Activated T-cell treated with anti-CD3 and anti-CD28 coated beads, Interleukin-2, amount 50 U/mL, for 24 hours (primary cell): ENCODE measurements at places on chromosomes 3 and 15.

- H3K36me3 ChIP-seq, result no peaks in the 10 kb centered on the region
- peak; percentile 45 for DNase-seq
- H3K4me1 ChIP-seq, result peaks cover 41% of the 10 kb centered on the region
- peak overlapping the region; percentile 78 for H3K27ac ChIP-seq
- no peaks in the 10 kb centered on the region for H3K27me3 ChIP-seq
Measured at GRCh38 chr15:79978655-79979514, 7.9 kb upstream of the BCL2A1 start.

GRCh38 chr3:186996356-186996755 is 66.0 kb downstream of the ST6GAL1 start:
- H3K4me1 ChIP-seq, result peaks cover 67% of the 10 kb centered on the region
- DNase-seq, result no peak
- H3K27me3 ChIP-seq, result no peaks in the 10 kb centered on the region
- no peak overlapping the region for H3K27ac ChIP-seq
- H3K36me3 ChIP-seq, result peaks cover 55% of the 10 kb centered on the region
- H3K4me3 ChIP-seq, result no peak overlapping the region

GRCh38 chr3:31636049-31636448 is 103.3 kb downstream of the STT3B start:
- H3K36me3 ChIP-seq, result peaks cover 70% of the 10 kb centered on the region

DNA sequence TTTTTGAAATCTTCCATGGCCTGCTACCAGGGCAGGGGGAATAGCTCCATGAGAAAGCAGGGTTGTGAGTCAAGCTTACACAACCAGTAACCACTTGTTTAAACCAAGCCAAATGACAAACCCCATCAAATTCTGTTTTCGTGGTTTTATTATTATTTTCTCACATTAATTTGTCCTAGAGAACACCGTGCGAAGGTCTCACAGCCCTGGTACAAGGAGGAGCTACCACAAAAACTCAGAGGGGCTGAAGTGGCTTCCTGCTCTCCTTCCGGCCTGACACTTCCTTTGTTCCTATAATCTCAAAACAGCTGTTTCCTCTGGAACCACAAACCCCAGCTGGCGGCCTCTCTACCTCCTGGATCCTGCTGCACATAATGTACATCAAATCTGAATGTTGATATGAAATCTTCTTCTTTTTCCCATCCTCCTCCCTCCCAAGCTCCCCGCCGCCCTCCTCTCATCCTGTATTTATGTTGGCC is 375.9 kb downstream of the MCTP2 start:
- H3K4me3 ChIP-seq, result no peak overlapping the region
- no peak overlapping the region for H3K27ac ChIP-seq
- peaks cover 72% of the 10 kb centered on the region for H3K27me3 ChIP-seq
- no peak for DNase-seq

DNA sequence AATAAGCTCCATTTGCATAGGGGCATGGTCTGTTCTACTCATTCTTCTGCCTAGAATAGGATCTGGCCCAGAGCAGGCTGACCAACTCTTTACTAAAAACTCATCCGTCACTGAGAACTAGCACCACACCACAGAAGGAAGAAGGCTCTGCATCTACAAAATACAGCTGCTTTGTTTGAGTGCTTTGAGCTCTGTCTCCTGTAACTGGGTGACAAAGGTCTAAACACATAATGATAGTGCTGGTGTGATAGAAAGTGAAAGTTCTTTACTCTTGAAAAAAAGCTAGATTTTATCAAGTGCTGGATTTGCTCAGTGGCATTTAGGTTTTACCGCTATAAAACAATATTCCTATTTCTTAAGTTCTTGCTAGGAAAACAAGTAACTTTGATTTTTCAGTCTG is 140.7 kb downstream of the FHIT start:
- H3K4me1 ChIP-seq, result peaks cover 10% of the 10 kb centered on the region
- H3K27me3 ChIP-seq, result peaks cover 2% of the 10 kb centered on the region
- H3K27ac ChIP-seq, result no peak overlapping the region
- DNase-seq, result no peak
- no peaks in the 10 kb centered on the region for H3K36me3 ChIP-seq

- no peaks in the 10 kb centered on the region for H3K36me3 ChIP-seq
- H3K4me3 ChIP-seq, result no peak overlapping the region
- DNase-seq, result no peak
- H3K4me1 ChIP-seq, result no peaks in the 10 kb centered on the region
Measured at GRCh38 chr3:191473661-191474198, 12.8 kb downstream of the PYDC2 start.

GRCh38 chr15:67178569-67179210 is 75.8 kb downstream of the AAGAB start:
- no peaks in the 10 kb centered on the region for H3K27me3 ChIP-seq
- peaks cover 39% of the 10 kb centered on the region for H3K4me1 ChIP-seq
- H3K36me3 ChIP-seq, result peaks cover 63% of the 10 kb centered on the region

DNA sequence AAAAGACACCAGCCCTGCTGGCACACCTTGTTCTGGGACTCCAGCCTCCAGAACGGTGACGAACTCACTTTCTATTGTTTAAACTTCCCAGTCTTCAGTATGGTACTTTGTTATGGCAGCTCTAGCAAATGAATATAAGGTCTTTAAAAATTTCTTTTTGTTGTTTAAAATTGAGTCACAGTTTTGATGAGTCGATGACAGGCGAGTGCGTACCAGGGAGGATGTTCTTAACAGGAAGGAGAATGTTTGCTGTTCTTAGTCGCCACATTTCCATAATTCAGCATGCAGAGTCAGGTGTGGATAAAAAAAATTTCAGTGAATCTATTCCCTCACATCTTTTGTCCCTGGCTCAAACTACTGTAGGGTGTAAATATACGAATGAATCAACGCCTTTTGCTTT is 12.4 kb downstream of the DNASE1L3 start:
- H3K27ac ChIP-seq, result no peak overlapping the region
- peaks cover 2% of the 10 kb centered on the region for H3K36me3 ChIP-seq
- H3K27me3 ChIP-seq, result peaks cover 11% of the 10 kb centered on the region
- H3K4me1 ChIP-seq, result peaks cover 11% of the 10 kb centered on the region
- no peak overlapping the region for H3K4me3 ChIP-seq

DNA sequence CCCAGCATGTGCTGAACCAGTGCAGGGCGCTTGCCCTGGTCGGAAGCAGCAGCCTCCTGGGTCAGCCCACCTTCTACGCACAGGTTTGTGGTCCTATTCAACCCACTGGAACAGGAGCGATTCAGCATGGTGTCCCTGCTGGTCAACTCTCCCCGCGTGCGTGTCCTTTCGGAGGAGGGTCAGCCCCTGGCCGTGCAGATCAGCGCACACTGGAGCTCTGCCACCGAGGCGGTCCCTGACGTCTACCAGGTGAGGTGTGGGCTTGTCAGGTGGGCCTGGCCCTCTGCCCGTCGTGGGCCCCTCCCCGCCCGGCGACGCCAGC is 8.2 kb downstream of the MAN2A2 start:
- DNase-seq, result no peak
- no peak overlapping the region for H3K27ac ChIP-seq
- H3K27me3 ChIP-seq, result no peaks in the 10 kb centered on the region
- H3K36me3 ChIP-seq, result peaks cover 97% of the 10 kb centered on the region
- no peak overlapping the region for H3K4me3 ChIP-seq

DNA sequence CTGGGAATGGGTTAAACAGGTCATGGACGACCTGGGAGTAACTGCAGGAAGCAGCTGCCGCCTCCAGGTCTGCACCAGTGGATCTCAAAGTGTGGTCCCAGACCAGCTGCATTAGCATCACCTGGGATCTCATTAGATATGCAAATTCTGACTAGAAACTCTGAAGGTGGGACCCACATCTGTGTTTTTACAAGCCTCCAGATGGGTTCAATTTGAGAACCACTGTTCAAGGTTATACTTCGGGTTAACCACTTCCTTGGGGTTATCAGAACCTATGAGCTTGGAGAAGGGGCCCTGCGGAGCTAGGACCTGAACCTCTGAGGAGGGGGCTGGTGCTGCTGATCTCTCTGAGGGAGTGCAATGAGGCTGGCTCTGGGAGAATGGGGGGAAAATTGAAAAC is 324.8 kb upstream of the CTDSPL start:
- no peak overlapping the region for H3K27ac ChIP-seq
- H3K4me3 ChIP-seq, result no peak overlapping the region
- H3K4me1 ChIP-seq, result no peaks in the 10 kb centered on the region
- peaks cover 13% of the 10 kb centered on the region for H3K27me3 ChIP-seq

- peak; percentile 24 for DNase-seq
- peaks cover 43% of the 10 kb centered on the region for H3K4me1 ChIP-seq
- H3K4me3 ChIP-seq, result no peak overlapping the region
- H3K27me3 ChIP-seq, result no peaks in the 10 kb centered on the region
Measured at GRCh38 chr3:14879211-14879874, 60.6 kb downstream of the FGD5 start.

DNA sequence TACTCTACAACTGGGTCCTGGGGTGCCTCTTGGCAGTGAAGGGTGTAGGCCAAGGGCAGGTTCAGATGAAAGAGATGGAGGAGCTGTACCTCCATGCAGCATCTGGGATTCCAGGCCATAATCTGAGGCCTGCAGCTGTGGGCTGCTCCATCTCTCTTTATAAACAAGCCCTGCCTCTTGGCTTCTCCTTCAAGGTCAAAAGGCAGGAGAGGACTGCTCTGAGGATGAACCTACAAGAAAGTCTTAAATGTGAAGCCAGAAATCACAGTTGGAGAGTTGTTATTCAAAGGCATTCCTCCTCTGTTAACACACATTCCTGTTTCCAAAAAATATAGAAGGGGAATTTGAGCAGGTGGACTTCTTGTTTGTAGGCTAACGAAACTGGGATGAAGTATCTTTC is 355.5 kb downstream of the NTRK3 start:
- DNase-seq, result no peak
- H3K36me3 ChIP-seq, result no peaks in the 10 kb centered on the region
- H3K4me3 ChIP-seq, result no peak overlapping the region
- H3K27ac ChIP-seq, result no peak overlapping the region

GRCh38 chr3:27095553-27096222 is 273.5 kb downstream of the NEK10 start:
- no peaks in the 10 kb centered on the region for H3K36me3 ChIP-seq
- no peak overlapping the region for H3K27ac ChIP-seq
- no peak overlapping the region for H3K4me3 ChIP-seq

DNA sequence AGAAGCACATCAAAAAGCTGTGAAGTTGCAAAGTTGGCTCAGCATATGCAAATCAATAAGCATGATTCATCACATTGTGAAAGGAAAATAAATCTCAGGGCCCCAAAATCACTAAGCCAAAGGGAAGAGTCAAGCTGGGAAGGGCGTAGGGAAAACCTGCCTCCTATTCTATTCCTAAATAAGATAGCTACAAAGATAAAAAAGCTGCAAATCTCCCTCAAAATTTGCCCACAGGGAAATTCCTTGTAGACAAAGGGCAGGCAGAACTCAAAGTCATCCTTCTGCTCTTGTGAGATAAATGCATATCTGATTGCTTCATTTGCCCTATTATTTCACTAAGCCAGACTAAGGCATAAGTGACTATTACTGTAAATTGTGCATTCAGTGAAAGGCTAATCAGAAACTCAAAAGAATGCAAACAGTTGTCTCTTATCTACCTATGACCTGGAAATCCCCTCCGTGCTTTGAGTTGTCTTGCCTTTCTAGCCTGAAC is 30.5 kb upstream of the CCNL1 start:
- H3K4me1 ChIP-seq, result no peaks in the 10 kb centered on the region
- H3K27ac ChIP-seq, result no peak overlapping the region
- H3K36me3 ChIP-seq, result peaks cover 66% of the 10 kb centered on the region
- DNase-seq, result no peak
- no peak overlapping the region for H3K4me3 ChIP-seq
- H3K27me3 ChIP-seq, result no peaks in the 10 kb centered on the region

- DNase-seq, result no peak
- H3K27me3 ChIP-seq, result peaks cover 41% of the 10 kb centered on the region
- peaks cover 7% of the 10 kb centered on the region for H3K4me1 ChIP-seq
- H3K4me3 ChIP-seq, result no peak overlapping the region
- H3K27ac ChIP-seq, result no peak overlapping the region
Measured at GRCh38 chr3:69735893-69736292, 3.4 kb upstream of the MITF start.

- peaks cover 46% of the 10 kb centered on the region for H3K27me3 ChIP-seq
- DNase-seq, result no peak
- no peaks in the 10 kb centered on the region for H3K4me1 ChIP-seq
- H3K27ac ChIP-seq, result no peak overlapping the region
- H3K4me3 ChIP-seq, result no peak overlapping the region
- no peaks in the 10 kb centered on the region for H3K36me3 ChIP-seq
Measured at GRCh38 chr3:126205717-126206655, 25.6 kb upstream of the ALDH1L1 start.

DNA sequence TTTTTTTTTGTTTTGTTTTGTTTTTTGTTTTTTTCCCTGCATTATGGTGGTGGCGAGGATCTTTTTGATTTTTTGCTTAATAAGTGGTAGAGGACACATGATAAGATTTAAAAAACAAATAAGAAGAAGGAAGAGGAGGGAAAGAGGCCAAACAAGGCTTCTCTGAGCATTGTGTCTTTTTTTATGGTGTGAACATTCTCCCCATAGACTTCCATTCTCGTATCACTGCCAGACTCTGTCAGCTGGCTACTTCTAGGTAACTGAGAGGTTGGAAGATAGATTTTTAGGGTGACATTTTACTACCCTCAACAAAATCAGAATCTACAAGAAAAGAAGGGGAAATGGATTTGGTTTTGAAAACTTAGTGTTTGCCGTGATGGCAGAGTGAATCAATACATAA is 3.8 kb downstream of the NLGN1 start:
- H3K27me3 ChIP-seq, result peaks cover 49% of the 10 kb centered on the region
- H3K27ac ChIP-seq, result no peak overlapping the region
- H3K36me3 ChIP-seq, result no peaks in the 10 kb centered on the region
- H3K4me3 ChIP-seq, result no peak overlapping the region

- no peak overlapping the region for H3K4me3 ChIP-seq
- no peak for DNase-seq
- H3K27ac ChIP-seq, result peak overlapping the region; percentile 70
- H3K36me3 ChIP-seq, result no peaks in the 10 kb centered on the region
Measured at GRCh38 chr3:196177567-196177966, 33.6 kb downstream of the ZDHHC19 start.

DNA sequence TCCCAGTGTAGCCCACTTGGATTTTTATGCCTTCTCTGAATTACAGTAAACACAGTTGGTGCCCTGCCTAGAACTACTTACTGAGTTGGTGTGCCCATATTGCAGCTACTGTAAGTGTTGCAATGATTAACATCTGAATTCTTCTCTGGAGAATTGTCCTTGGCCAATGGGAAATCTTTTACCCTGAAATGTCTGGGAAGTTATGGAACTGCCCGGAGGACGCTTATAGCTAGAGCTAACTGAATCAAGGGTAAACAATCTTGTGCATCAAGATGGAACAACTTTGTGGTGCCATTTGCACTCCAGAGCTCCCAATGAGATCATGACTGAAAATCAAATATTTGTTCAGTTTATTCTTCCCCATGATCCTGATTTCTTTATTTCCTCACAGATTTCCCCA is 246.7 kb upstream of the CBLB start:
- no peak overlapping the region for H3K27ac ChIP-seq
- no peaks in the 10 kb centered on the region for H3K27me3 ChIP-seq
- peaks cover 25% of the 10 kb centered on the region for H3K4me1 ChIP-seq

GRCh38 chr3:17985658-17986347 is 243.4 kb upstream of the TBC1D5 start:
- H3K27me3 ChIP-seq, result peaks cover 20% of the 10 kb centered on the region
- H3K4me1 ChIP-seq, result no peaks in the 10 kb centered on the region
- DNase-seq, result no peak
- no peak overlapping the region for H3K27ac ChIP-seq
